NCI-H187 treated with DMSO at 0.1 percent for 48 hours (cell line): ENCODE measurements at places on chromosomes 7 and 10.

- DNase-seq, result no peak
Measured at GRCh38 chr7:12158334-12159060, 52.6 kb upstream of the TMEM106B start.

DNA sequence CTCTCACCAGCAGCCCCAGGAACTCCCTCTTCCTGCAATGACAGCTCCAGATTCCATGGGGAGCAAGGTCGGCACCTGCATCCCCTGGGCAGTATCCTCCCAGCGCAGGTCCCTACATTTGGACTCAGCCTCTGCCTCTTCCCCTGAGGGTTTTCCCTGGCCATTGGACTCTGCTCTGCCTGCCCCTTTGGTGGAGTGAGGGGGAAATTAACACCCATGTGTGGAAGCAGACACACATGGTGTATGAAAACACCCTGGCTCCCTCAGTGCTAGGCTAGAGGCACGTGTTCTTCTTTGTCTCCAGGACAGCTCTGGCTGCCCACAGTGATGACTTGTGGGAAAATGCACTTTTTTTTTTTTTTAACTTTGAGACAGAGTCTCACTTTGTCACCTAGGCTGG, 8.4 kb downstream of the PRF1 start:
- DNase-seq, result no peak

DNA sequence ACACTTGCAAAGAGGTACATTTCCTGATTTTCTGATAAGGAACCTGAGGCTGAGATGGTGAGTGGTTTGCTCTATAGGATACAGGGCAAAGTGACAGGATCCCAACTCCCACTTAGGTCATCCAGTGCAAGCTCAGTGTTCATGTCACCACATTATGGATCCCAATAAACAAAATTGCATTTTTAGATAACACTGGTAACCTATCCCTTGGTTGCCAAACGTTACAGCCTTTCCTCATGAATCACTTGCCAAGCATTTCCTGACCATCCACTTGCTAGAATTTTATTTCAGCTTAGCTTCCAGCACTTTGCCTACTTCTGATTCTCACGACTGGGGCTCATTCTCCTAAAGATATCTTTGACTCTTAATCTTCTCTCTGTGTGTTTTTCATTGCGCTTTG, 131.4 kb upstream of the ODAD2 start:
- no peak for DNase-seq

DNA sequence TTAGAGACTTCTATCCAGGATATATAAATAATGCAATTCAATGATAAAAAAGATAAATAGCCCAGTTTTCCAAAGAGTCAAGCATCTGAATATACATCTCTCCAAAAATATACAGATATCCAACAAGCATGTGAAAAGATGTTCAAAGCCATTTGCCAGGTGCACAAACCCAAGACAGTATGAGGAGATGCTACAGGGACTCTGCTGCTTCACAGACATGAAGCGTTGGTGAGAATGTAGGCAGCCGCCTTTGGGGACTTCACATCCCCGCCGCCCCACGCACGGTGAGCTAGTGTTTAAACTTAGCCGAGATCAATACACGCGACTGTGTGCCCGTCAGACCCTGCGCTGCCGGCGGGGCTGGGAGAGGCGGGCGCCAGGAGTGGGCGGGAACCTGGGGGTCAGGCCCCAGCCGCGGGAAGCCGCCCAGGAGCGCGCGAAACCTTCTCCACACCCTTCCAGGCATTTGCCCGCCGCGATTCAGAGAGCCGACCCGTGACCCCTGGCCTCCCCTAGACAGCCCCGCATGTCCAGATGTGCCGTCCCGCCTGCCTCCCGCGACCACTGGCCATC, 927 bp upstream of the ALOX5 start:
- no peak for DNase-seq

DNA sequence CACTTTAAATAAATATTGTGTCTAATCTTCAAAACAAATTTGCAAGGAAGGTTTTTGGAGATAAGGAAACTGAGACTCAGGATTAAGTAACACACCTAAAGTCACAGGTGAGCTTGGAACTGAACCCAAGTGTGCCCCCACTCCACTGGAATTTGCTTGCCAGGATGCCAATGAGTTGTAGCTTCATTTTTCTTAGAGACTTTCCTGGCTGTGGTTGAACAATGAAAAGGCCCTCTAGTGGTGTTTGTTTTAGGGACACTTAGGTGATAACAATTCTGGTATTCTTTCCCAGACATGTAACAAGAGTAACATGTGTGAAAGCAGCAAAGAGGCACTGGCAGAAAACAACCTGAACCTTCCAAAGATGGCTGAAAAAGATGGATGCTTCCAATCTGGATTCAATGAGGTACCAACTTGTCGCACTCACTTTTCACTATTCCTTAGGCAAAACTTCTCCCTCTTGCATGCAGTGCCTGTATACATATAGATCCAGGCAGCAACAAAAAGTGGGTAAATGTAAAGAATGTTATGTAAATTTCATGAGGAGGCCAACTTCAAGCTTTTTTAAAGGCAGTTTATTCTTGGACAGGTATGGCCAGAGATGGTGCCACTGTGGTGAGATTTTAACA, 1.5 kb downstream of the IL6 start:
- no peak for DNase-seq

GRCh38 chr10:98195120-98195519, 60.7 kb downstream of the R3HCC1L start:
- no peak for DNase-seq

DNA sequence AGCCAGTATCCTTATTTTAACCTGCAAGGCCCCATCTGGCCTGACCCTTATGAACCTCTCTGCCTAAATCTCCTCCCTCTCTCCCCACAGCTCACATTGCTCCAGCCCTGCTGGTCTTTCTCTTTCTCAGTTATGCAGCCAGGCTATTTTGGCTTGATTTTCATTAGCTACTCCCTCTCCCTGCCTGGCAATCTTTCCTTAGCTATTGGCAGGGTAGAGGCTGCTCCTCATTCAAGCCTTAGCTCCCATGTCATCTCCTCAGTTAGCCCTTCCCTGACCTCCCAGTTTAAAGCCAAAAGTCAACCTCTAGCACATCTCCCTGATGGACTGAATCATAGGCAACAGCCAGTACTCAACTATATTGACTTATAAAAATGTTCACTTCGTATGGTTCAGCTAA, 214.4 kb upstream of the CELF2 start:
- no peak for DNase-seq
